Progenitor cell of endocrine pancreas (in vitro differentiated cells): ENCODE measurements at places on chromosomes 3 and 15. TPM values are rescaled to one million over a fixed set of nuclear protein-coding genes. Genes with fewer than 3 reads are reported as not detected.

SSR3 gene
- 129 and 135 TPM in 2 replicates for total RNA-seq

GPR149 gene
- not detected in 2 replicates for total RNA-seq

DNA sequence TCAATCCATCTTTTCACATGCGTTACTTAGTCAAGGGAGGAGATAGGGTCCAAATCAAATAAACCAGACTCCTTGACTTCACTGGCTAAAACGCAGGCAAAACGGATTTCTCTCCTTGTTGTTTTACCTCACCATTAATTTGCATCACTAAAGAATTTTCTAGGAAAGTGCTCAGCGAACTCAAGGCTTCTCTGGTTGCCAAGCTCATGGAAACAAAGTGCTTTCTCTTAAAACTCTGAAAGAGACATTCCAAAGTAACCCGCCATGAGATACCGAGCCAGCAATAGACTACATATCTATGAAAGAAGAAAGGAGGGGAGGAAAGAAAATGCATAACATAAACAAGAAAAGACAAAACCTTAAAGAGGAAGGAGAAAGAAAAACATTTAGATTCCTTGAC is 211.7 kb upstream of the WNT5A start:
- no peak for DNase-seq

GRCh38 chr3:120098710-120099109 is 4.5 kb upstream of the GSK3B start:
- DNase-seq: no peak

GRCh38 chr3:14791343-14791945 is 27.3 kb upstream of the FGD5 start:
- DNase-seq: peak; percentile 55

GRCh38 chr3:161273589-161274218 is 52.6 kb downstream of the NMD3 start:
- DNase-seq: no peak

- DNase-seq: no peak
These were observed 24.5 kb upstream of the GMNC start for GRCh38 chr3:190886945-190887344.

GRCh38 chr3:72657666-72658065 is 190.6 kb downstream of the SHQ1 start:
- DNase-seq: no peak

DNA sequence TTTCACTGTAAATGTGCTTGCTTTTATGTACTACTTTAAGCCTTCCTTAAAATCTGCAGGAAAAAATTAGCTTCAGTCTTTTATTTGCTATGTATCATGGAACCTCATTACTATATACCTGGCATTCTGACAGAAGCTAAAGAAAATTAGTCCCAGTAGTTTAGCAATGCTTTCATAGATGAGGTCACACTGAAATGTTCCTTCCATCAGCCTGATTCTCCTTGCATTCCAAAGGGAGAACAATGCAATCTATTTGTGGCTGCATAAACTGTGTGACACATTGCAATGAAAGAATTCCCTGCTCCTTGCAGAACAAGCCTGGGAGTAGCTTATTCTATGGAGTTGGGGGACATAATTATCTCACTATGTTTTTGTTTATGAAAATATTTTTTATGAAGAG is 691.5 kb upstream of the ARPP21 start:
- DNase-seq: no peak

- DNase-seq: no peak
These were observed 353.7 kb upstream of the SGO1 start for GRCh38 chr3:20539666-20540065.

GRCh38 chr3:25885544-25885943 is 95.7 kb downstream of the OXSM start:
- no peak for DNase-seq
